ENCODE measurements at places on chromosomes 3 and 15.
A peak's percentile ranks its signal among the peaks of the same experiment; 100 is the strongest.

GRCh38 chr3:120496278-120497002 is 45.6 kb upstream of the FSTL1 start:
- peak; percentile 44 for DNase-seq

DNA sequence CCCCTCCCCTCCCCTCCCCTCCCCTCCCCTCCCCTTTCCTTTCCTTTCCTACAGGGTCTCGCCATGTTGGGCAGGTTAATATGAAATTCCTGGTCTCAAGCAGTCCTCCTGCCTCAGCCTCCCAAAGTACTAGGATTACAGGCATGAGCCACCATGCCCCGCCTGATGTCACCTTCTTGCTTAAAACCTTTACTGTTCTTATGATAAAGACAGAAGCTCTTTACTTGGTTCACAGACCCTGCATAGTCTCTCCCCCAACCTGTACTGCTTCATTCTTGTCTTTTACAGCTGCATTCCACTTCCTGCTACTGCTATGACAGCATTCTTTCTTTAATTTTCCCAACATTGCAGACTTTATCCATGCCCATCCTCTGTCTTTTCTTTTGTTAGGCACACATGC is 20.8 kb downstream of the MED12L start:
- no peak for DNase-seq

DNA sequence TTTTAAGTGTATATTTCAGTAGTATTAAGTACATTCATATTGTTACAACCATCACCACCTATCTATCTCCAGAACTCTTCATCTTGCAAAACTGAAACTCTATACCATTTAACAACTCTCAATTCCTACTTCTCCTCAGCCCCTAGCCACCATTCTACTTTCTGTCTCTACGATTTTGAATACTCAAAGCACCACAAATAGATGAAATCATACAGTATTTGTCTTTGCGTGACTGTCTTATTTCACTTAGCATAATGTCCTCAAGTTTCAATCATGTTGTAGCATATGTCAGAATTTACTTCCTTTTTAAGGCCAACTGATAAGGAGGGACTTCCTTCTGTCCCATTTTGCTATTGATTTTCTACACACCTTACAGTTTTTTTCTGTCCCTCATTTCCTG is 593.3 kb downstream of the FHIT start:
- no peak for DNase-seq

- no peak for DNase-seq
Measured at GRCh38 chr3:42550250-42550649, 31.5 kb downstream of the SEC22C start.

GRCh38 chr15:79209116-79209515 is 73.4 kb upstream of the ANKRD34C start:
- DNase-seq: no peak

GRCh38 chr15:89409184-89410038 is 74.8 kb upstream of the POLG start:
- DNase-seq: no peak

DNA sequence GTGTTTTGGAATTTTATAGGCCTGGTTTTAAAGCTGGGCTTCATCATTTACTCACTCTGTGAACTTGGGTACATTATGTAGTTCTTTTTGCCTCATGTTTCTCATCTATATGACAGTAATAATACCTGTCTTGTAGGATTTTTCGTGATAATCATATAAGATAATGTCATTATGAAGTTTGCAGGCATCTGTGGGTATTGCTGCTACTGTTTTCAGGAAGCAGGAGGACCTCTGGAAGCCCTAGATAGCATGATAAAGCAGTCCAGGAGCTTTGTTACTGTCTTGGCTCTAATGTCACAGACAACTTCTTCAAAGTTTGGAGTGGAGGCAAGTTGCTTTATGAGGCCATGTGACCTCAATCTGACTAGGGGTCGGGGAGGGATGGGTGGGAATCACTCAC is 145.0 kb upstream of the MEIS2 start:
- DNase-seq: no peak

DNA sequence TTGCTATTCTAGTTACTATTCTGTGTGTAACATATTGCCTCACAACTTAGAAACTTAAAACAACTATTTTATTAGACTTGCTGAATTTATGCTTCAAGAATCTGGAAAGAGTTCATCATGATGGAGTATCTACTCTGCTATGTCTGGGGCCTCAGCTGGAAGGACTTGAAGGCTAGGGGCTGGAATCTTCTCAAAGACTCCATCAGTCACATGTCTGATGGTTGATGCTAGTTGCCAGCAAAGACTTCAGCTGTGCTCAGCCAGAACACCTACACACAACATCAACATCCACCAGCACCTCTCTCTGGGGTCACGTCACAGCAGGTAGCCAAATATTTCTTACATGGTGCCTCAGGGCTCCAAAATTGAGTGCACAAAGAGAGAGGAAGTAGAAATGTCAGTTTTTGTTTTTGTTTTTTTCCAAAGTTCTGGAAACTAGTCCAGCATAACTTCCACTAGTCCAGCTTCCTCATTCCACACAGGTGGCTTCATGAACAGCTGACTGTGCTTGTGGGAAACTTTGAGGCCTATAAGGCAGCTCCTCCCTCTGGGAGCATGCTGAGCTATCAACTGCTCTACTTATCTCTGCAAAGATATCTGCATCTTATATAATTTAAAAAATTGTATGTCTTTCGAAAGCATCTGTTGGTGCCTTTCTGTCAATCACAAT is 325.4 kb upstream of the AGTR1 start:
- DNase-seq: no peak

DNA sequence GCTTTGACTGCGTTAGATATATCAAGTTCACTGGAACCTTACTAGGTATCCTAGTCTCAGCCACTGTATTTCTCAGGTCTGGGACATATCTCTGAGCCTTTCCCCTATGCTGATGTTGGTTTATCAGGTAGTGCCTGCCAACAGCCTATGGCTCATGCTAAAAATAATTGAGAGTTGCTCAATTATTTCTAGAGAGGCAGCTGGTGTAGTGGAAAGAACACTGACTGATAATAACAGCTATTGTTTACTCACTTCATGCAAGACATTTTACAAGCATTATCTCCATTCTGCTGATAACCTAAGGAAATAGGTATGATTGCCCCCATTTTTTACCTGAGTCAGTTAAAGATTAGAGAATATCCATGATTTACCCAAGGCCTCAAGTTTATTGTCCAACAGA is 231.4 kb downstream of the LRRN1 start:
- DNase-seq: no peak

GRCh38 chr3:171980578-171981270 is 58.7 kb upstream of the FNDC3B start:
- no peak for DNase-seq

DNA sequence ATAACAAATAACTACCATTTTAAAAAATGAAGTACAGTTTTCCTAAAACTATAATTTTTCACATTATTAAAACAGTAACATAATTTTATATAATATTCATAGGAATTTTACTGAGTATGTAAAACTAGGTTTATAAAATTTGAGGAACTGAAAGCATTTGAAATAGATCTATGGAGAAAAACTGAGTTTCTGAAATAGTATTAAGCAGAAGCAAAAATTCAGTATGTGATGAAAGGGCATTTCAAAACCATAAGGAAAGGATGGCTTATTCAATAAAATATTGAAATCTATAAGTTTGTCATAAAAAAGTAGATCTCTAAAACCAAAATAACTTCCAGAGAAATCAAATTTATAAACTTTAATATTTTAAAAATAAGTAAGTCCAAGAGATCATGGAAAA is 53.4 kb downstream of the GBE1 start:
- no peak for DNase-seq

GRCh38 chr15:100712226-100712625 is 109.8 kb downstream of the ASB7 start:
- DNase-seq: no peak

- no peak for DNase-seq
Measured at GRCh38 chr3:8650583-8651416, 6.2 kb upstream of the SSUH2 start.

- no peak for DNase-seq
Measured at GRCh38 chr3:13109516-13109915, 36.3 kb upstream of the IQSEC1 start.

DNA sequence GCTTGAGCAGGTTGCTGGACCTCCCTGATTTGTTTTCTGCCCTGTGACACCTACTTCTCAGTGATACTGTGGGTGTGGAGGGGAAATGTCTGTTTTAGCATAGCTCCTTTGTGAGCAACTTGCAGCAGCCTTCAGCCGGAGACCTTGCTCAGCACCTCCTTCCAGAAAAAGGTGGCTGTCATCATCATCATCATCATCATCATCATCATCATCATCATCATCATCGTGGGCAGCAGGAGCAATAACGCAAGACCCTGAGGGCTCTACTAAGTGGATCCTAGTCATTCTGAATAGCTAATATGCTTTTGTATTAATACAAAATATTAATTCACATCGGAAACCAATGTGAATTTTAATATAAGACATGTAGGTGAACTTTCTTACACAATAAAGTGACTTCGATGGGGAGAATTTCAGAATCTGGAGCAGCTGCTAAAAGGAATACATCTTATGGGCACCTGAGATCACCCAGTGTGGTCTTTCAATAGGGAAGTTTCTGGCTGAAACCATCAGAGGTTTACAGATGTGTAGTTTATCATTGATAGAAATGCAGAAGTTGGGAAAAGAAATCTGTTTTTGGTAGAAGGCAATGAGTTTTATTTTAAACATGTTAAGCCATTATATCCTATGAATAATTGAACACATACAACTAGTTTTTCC is 8.6 kb downstream of the GABRR3 start:
- DNase-seq: no peak

- DNase-seq: no peak
Measured at GRCh38 chr15:88792342-88793282, 10.6 kb upstream of the ACAN start.

DNA sequence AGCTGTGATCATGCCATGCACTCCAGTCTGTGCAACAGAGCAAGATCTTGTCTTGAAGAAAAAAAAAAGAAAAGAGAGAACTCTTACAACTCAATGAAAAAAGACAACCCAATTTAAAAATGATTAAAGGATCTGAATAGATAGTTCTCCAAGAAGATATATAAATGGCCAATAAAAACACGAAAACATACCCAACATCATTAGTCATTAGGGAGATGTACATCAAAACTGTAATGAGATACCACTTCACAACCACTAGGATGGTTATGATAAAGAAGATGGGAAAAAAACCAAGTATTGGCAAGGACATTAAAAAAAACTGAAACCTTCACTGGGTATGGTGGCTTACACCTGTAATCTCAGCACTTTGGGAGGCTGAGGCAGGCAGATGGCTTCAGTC is 2.4 kb upstream of the PRKCI start:
- no peak for DNase-seq

DNA sequence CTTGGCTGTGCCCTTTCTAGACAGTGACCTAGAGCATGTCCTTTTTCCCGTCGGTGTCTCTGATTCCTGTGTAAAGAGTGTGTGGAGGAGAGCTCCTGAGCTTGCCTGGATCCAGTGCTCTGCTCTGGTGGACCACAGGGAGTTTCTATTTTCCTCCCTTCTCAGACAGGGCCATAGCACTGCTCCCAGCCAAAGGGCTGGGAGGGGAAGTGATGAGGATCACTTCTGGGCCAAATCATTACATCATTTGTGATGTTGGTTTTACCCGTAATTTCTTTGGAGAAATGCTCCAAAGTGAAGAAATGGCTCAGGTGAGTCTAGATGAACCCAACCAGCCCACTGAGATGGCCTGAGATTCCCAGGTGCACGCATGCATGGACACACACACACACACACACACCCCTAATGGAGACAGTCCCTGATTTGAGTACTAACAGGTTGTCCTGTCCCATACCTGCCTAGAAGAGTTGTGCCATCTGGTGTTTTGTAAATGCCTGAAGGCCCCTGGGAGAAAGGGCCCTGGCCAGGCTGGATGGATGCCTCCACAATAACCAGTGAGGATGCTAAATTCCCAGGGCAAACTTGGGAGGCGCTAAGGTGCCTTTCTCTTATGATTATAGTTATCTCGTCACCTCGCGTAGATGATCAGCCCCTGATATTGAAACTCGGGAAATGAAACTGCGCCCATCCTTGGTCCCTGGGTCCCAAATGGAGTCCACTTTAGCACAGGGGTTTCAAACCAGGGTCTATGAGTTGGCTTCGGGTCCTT is 86.9 kb downstream of the ASB7 start:
- DNase-seq: no peak

GRCh38 chr3:167084545-167084944 is 295.6 kb downstream of the ZBBX start:
- no peak for DNase-seq

DNA sequence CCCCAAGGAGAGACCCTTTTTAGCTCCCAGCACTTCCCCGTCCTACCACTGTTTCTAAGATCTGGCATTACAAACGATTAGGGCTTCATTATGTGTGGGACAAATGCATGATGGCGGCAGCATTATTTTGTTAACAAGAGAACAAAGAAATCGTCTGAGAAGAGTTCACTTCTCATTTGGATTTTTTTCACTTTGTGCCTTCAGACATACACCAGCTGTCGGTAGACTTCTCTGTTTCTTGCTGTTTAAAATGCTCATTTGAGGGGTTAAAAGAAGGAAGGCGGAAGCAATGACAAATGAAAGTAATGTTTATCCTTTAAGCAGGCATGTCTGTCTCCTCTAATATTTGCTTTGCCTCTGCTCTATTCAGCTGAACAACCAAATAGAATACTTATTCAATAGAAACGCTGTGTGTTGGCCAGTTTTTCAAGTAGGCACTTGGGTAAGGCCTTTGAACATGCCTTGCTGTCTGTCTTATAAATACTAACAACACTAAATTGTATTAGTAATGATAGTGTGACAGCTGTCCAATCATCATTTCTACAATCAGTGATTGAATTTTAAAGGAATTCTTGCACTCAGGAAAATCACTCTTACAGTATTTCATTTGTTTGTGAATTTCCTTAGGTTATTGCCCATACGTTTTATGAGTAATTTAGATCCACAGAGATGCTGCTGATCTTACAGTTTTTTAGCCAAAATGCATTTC is 382.4 kb downstream of the IL5RA start:
- DNase-seq: no peak

- DNase-seq: no peak
Measured at GRCh38 chr3:61297821-61298220, 46.6 kb upstream of the FHIT start.

DNA sequence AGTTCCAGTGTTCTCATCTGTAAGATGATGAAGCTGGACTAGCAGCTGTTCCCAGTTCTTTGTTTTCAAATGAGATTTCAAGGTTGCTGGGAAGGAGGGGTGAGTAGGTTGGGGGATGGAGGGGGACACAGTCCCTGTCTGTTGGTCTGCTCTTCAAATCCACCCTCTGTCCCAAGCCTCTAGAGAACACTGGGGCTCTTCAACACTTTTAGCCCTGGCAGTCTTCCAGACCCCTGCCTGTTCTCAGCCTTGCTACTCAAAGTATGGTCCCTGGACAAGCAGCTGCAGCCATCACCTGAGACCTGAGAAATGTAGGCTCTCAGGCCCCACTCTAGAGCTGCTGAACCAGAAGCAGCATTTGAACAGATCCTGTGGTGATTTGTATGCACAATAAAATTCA is 41.3 kb downstream of the NEK11 start:
- no peak for DNase-seq

GRCh38 chr3:41679374-41679773 is 282.5 kb downstream of the ULK4 start:
- DNase-seq: no peak

GRCh38 chr3:108719178-108719806 is 37.9 kb downstream of the RETNLB start:
- DNase-seq: no peak
